NCI-H2171 (cell line): ENCODE measurements at places on chromosomes 2 and 18.

DNA sequence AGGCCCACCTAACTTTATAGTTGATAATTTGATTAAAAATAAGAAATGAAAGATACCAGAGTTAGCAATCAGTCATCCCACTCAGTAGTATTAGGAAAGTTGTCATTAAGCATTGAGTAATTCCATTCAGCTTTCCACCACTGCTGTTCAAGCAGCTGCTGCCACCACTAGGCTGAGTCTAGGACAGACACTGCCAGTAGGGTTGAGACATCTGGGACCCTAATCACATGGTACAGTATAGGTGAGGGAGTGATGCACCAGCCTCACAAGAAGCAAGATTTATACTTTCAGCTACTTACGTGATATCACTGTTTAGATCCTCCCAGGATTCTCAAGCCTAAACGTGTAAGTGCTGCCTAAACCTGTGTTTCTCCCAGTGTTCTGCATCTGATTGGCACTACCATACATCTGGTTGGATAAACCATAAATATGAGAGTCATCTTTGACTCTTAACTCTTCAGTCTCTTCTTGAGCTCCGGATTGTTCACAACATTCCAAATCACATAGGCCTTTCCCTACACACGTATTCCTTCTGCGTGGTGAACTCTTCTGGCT is 3.2 kb downstream of the UBXN4 start:
- no peak for DNase-seq

GRCh38 chr18:68555879-68556301 is 159.0 kb downstream of the TMX3 start:
- no peak for DNase-seq

- no peak for DNase-seq
These were observed 292.3 kb downstream of the ALPK2 start for GRCh38 chr18:58336605-58337004.

DNA sequence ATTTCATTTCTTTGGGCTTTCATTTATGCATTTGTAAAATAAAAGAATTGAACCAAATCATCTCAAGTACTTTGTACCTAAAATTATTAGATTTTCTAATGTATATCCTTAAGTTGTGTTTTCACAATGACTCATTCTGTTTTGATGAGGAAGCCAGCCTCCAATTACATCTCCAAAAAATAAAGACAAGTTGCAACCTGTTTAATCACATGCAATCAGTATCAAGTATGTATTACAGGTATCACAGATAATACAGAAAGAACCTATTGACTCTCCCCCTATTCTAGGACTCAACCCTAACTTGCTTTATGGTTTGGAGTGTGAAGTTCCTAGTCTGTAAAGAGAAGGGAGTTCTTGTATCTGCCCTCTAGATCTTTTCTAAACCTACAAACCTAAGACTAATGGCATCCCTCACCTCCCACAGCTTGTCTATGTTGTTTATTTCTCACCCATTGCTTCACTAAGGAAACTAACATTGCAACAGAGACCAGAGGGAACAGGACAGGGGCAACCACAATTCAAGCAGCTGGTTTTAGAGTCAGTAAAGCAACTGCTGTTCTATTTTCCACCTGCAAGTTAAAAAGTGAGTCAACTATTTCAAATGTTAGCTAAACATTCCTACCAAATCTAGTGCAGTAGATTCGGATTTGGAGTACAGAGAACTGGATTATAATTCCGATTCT is 141.1 kb upstream of the ETAA1 start:
- DNase-seq: peak; percentile 9

- DNase-seq: no peak
These were observed 152.3 kb downstream of the MYO5B start for GRCh38 chr18:50042611-50043010.

DNA sequence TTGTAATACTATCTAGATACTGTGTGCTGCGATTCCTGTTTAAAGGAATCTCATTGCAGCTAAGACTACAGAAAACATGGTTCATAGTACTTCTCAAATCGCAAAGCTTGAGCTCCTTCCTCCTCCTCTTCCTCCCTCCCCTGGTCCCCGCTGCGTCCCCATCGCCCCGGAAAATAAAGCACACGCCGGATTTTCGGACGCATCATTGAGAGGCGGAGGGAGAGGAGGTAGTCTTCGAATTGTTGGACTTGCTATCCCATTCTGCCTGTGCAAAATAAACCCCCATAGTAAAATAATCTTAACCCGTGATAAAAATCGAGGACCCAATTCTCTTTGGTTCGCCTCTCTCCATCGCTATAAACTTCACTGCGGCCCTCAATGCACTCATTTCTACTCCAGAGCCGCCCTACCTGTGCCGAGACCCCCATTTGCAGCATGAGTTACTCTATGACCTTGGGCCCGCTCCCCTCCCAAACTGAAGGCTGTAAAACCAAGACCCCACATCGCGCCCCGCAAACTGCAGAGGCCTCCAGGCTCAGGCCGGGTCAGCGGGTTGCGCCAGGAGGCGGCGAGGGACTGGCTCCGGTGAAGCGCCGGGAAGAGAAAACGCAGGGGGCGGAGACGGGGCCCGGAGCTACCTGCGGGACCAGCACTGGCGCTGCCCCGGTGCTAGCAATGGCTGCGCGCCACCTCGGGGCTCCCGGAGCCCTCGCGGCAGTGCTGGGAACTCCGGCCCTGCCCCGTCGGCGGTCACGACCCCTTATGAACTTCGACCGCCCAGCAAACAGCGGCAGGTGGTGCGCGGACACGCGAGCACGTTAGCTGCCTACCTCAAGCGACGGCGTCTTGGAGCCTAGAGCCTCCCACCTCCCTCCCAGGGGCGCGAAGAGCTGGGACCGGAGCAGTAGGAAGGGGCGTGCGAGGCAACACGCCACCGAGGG is 649 bp downstream of the ESCO1 start:
- peak; percentile 83 for DNase-seq

GRCh38 chr2:109459485-109459884 is 154.3 kb downstream of the SEPTIN10 start:
- no peak for DNase-seq

DNA sequence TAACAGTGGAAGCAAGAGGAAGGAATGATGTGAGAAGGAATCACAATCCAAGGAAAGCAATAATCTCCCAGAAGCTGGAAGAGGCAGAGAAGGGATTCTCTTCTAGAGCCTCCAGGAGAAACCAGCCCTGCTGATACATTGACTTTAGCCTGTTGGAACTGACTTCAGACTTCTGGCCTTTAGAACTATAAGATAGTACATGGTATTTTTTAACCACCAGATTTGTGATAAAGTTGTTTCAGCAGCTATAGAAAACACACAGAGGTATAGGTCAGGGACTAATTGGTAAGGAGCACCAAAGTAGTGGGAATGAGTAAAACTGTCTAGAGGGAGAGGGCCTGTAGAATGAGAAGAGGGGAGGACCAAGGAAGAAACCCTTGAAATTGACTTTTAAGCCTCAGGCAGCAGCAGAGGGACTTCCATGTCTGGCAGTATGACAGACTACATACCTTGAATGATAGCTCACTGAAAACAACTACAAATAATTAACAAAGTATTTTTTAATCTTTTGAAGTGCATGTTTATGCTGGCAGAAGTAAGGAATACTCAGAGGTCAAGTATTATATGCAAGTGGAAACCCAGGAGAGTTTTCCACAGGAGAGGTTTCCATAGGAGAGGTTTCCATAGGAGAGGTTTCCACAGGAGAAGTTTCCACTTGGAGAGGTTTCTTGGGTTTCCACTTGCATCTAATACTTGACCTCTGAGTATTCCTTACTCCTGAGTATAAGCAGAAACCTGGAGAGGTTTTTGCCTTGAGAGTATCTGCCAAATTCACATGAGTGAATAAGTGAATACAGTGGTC is 33.8 kb upstream of the TMEM17 start:
- no peak for DNase-seq

DNA sequence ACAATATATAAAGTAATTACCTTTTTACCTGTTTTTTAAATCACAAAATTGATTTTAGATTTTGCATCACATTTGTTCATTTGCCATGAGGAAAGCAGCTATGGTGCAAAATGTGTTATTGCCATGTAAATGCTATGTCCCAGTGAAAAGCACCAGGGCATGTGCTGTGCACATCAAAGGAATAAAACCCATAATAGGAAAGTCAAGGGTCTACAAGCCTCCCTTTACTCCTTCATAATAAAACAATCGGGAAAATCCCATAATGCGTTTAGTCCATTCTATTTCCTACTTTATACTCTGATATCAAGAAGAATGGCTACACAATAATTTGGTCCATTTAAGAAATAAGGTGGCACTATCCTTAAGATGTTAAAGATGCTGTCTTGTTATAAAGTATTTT is 53.0 kb downstream of the KLF7 start:
- no peak for DNase-seq

DNA sequence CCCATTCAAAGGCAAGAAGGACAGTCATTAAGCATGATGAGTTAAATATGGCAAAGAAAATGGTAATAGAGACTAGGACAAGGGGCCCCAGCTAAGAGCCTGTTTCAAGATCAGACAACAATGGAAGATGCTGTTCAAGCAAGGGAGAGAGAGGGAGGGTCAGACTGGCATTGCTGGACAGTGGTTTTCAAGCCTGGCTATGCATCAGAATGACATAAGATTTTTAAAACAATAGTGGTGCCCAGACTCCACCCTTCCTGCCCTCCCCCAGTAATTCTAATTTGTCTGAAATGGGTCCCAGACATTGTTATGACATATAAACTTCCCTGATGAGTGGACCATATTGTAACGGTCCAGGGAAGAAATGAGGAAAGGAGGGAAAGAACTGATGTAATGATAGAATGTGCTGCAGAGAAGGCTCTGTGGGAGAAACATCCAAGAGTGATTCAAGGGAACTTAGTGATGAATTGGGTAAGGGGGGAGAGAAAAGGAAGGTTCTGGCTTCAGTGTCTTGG is 112.9 kb upstream of the TRIB2 start:
- no peak for DNase-seq

GRCh38 chr2:206274434-206275311 is at the start of gene ZDBF2:
Gene ZDBF2 (plus strand): TSS chr2:206274663. CDS start chr2:206281850, 7,187 bp downstream.
- peak; percentile 49 for DNase-seq

DNA sequence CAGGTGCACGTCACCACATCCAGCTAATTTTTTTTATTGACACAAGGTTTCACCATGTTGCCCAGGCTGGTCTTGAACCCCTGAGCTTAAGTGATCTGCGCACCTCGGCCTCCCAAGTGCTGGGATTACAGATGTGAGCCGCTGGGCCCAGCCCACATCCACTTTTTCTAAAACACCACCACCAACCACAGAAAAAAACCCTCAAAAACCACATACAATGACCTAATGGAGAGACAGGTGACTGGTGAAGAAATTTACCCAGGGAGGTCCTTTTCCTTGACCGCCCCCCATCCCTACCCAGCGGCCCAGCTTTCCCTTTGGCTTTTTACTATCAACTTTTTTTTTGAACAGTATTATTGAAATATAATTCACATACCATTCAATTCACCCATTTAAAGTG is 47.9 kb downstream of the CACNB4 start:
- no peak for DNase-seq

DNA sequence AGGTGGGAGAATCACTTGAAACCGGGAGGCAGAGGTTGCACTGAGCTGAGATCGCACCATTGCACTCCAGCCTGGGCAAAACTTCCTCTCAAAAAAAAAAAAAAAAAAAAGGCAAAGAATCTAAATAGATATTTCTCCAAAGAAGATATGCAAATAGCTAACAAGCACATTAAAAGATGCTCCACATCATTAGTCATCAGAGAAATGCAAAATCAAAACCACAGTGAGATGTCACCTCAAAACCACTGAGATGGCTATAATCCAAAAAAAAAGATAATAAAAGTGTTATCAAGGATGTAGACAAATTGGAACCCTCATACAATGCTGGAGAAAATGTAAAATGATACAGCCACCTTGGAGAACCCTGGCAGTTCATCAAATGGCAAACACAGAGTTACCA is 8.4 kb downstream of the ST8SIA5 start:
- DNase-seq: no peak

GRCh38 chr2:1708476-1709334 is 35.6 kb downstream of the PXDN start:
- DNase-seq: no peak

- DNase-seq: no peak
These were observed 25.9 kb downstream of the IL37 start for GRCh38 chr2:112936927-112937232.

DNA sequence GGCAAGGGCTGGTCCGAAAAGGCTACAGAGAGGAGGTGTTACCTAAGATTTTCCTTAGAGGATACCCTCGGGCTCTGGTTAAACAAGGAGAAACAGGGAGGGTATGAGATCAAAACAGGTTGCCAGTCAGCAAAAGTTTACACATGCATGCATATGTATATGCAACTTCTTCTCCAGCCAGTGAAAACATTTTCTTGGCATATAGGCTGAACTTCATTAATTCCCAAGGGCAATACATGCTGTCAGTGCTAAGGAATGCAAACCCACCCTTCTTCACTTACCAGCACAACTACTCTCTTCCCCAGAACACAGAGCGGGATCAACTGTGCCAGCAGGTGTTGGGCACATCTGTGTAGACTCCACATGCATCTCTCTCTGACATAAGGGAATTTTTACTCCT is 176.0 kb downstream of the GFPT1 start:
- DNase-seq: no peak

DNA sequence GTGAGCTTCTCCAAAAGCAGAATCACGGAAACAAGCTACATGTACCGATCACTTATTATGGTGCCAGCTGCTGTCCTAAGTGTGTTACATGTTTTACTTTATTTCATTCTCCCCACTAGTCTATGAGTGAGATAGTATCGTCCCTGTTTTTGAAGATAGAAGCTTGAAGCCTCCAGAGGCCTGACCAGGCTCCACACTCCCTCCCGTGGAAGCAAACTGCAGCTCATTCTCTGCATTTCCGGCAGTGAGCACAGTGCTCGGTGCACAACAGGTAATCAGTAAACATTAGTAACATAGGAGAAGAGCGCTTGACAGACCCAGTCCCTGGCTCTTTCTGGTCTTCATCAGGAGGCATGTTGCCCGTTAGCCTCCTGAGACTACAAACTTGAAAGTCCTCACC is 72.9 kb downstream of the ZBTB7C start:
- DNase-seq: no peak

- DNase-seq: no peak
These were observed 222.9 kb downstream of the ZBTB7C start for GRCh38 chr18:48186131-48186766.

DNA sequence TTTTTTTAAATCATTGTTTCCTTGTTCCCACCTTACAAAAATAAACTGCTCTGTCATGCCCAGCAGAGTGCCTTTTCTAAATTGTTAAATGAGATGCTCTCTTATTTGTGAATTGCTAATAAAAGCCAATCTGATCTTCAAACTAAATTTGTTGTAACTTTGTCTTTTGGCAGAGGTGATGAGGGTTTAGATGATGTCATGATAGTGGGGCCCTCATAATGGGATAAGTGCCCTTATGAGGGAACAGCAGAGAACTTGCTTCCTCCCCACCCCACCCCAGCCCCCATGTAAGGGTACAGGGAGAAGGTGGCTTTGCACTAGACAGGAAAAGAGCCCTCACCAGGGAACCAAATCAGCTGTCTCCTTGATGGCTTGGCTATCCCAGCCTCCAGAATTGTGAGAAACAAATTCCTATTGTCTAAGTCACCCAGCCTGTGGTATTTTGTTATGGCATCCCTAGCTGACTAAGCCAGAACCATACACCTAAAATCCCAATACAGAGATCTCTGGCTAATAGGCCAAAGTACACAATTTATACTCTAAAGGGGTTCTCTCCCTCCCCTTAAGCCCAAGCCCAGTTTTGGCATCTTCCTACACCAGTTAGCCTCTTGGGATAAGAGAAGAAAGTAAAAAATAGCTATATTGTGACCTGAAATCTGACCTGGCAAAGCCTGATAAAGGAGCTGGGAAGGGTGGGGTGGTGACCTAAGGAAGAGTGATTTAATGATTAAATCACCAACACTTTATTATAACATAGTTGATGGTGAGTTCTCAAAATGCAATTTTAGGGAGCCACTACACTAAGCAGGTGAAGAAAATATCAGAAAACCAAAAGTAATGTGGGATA is 40.3 kb upstream of the HNRNPA3 start:
- no peak for DNase-seq

GRCh38 chr2:238853218-238853617 is 5.3 kb downstream of the TWIST2 start:
- no peak for DNase-seq
